Stimulated activated CD4-positive, alpha-beta T cell treated with anti-CD3 and anti-CD28 coated beads, TNF-alpha, amount 100 ng/mL, for 48 hours (primary cell): ENCODE measurements at places on chromosomes 12 and 14.
A peak's percentile ranks its signal among the peaks of the same experiment; 100 is the strongest.

- DNase-seq = no peak
Observed at GRCh38 chr12:116465856-116466255, 93.3 kb upstream of the MAP1LC3B2 start.

DNA sequence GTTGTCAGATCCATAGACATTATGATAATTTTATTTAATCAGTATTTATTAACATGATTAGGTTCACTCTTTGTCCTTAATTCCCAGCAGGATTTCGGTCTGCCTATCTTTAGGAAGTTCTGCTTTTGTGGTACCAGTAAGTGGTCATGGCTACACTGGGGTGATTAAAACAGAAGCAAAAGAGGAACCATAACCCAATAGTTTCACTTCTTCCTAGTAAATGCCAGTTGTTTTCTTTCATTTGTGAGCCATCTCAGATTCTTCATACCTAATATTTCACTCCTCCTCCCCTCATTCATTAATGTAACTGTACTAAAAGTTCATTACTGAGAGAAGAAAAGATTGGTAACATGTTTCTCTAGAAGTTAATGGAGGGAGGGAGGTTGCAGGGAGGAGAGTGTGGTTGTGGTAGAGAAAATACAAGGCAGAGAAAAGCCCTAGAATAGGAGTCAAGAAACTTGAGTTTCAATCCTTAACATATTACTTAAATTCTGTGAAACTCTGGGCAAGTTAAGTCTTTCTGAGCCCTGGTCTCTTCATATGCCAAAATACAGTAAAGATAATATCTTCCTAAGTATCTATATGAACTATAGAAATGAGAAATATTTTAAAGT lies 101.2 kb downstream of the PEBP1 start:
- no peak for DNase-seq

GRCh38 chr14:75341620-75342019 lies 63.0 kb downstream of the FOS start:
- no peak for DNase-seq

GRCh38 chr12:124829008-124829707 lies 34.5 kb downstream of the SCARB1 start:
- DNase-seq = no peak

- DNase-seq = no peak
Observed at GRCh38 chr12:122158700-122159285, 15.2 kb downstream of the IL31 start.

DNA sequence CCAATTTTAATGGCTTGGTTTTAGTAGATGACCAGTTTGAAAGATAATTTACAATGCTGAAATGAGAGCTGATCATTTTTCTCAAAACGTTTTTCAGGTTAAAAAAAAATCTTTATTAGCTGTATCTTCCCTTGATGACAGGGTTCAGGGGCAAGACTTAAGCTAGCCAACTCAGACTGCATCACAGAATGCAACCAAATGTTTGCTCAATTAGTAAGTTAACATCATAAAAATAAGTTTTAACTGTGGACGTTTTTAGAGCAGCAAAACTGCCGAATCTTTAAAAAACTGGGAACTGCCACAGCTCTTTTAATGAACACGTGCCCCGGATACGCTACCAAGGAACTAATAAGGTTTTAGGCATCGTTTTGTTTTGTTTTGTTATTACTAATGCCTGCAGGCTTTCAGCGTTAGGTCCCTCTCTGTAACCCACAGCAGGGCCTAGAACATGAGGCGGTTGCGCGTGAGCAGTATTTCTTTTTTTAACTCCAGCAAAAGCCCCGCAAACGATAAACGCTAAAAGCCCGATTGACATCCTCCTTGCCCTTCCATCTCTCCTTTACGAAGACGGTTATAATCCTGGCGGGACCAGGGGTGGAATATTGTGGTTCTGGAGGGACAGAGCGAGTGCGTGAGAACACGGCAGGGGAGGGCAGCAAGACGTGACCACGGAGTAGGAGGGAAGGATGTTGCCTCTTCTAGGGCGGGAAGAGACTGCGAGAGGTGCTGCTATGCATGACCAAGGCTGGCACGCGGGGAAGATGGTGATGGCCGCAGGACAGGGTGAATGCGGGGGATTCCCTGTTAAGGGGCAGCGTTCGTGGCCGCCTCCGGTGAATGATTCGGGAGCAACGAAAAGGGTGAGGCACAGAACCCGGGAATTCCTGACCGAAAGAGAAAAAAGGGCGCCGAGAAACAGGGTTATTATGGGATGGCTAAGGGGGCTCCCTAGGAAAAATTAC lies 652 bp downstream of the SUPT16H start:
- peak; percentile 36 for DNase-seq

- DNase-seq = no peak
Observed at GRCh38 chr14:63157195-63157594, 47.0 kb upstream of the RHOJ start.

DNA sequence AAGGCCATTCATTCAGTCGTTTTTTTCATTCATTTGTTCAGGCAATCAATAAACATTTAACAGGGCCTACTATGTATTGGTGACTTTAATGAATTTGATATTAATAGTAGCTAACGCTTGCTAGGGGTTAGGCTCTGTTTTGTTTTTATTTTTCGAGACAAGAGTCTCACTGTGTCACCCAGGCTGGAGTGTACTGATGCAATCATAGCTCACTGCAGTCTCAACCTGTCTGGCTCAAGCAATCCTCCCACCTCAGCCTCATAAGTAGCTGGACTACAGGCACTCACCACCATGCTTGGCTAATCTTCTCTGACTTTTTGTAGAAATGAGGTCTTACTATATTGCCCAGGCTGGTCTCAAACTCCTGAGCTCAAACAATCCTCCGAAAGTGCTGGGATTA lies 25.6 kb upstream of the MED13L start:
- no peak for DNase-seq

DNA sequence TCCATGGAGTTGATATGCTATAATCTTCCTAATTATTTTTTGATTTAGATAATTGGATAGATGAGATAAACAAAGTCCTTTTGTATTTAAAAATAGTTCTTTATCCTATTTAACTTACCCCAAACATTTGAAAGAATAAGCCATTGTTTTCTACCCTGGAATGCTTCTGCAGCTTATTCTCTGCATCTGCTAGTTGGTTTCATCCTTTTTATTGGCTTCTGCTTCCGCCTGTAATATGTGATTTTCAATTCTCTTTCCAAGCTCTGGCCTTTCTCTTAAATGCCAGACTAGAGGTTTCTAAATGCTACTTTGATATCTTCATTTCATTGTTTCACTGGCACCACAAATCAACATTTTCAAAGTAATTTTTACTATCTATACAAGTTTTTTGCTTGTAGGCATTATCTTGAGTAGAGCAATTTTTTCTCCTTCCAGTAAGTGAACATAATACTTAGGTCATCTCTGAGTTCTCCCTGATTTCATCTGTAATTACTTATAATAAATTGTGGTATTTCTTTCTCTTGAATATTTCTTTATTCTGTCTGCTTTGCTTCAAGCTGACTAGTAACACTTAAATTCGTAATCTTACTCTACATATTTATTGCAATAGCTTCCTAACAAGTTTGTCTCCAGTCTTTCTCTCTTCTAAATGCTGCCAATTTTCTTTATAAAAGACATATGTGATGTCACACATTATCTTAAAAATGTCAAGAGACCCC lies 958.4 kb downstream of the SLC6A15 start:
- DNase-seq = no peak

DNA sequence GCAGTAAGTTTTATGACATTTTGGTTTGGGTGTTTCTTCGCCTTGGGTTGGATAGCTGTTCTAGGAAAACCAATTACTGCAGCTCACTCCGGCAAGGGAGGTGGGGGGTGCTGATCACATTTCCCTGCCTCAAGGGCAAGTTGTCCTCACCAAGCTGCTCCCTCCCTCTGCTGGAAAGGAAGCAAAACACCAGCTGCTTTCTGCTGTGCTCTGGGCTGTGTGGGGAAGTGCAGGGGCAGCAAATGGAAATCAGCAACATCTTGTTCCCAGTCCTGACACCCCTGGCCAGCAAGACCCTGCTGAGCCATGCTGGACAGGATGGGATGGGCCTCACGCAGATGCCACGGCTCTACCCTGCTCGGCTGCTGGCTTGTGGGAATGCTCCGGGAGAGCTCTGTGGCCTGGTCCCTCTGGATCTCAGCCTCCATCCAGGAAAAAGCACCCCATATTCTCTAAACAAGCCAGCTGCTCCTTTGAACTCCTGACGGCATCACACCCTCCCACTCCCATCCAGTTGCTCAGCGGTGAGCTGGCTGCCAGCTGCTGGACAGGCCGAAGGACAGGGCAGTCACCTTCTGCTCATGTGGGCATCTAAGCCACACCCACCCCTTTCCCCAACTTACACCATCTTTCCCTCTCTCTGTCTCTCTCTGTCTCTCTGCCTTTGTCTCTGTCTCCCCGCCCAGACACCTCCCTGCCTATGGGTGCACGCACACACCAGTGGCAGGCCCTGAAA lies 52.4 kb upstream of the EIF5 start:
- no peak for DNase-seq
